ENCODE measurements at places on chromosomes 16 and 17. TPM values are rescaled to one million over a fixed set of nuclear protein-coding genes. Genes with fewer than 3 reads are reported as not detected.

PRSS33 gene
- not detected for total RNA-seq

PCGF2 gene
- total RNA-seq, result 16.4 TPM

NAA38 gene
- 164 TPM for total RNA-seq

SMIM36 gene
- not detected for total RNA-seq

COPZ2 gene
- 68.6 TPM for total RNA-seq

DNAH17 gene
- total RNA-seq, result under 0.01 TPM

DNA sequence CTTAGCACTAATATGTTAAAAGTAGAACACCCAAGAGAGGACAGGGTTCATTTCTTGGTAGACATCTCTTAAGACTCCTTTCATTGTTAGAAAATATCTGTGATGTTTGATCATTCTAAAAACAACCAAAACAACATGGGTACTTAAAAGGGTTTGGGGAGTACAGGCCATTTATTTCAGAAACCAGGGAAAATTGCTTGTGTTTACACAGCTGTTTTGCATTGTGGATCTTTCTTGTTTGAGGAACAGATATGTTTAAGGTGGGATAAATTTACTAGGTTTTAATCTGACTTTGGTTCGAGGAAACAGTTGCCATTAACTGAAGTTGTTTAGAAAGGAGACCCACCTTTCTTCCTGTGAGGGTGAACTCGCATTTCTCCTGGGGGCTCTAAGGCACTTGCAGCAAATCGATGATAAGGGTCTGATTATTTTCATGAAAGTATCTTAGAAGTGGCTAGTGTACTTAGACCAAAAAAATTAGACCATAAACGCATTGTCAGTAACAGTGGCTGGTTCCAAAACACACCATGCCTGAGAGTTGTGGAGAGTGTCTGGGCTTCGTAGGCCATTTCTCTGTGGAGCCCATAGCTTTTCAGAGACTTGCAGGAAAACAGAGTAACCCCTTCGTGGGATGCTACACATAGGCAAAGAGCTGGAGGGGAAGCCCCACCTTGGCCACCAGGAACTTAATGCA lies 17.6 kb downstream of the CLUAP1 start:
- no peak for DNase-seq

DNA sequence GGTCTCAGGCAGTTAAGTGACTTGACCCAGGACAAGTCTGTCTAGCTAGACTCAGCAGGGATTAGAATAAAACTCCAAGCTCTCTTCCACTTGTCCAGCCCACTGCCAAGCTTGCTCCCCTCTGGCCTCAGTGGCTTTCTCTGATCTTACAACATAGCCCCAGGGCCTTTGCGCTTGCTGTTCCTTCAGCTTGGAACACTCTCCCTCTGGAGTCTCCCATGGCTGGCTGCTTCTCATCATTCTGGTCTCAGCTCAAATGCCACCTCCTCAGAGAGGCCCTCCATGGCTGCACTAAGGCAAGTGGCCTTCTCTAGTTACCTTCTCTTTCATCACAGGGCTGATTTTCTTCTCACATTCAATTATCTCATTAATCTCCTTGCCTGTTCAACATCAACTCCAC lies 1.1 kb downstream of the TVP23A start:
- DNase-seq, result no peak

DNA sequence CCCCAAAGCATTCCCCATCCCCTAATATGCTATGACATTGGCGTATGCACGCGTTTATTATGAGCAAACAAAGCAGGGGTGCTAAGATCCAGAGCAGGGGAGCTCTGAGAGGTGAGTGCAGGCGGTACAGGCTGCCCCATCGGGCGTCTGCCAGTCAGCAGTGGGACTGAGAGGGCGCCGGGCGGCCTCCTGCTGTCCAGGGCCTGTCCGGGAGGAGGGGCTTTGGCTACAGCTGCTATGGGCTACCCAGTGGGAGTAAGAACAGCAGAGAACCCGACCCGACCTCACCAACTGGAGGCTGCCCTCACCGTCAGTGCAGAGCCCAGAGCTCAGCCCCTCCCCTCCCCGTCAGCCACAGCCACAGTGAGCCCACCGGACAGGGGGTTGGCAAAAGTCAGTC lies 18.5 kb upstream of the AATK start:
- DNase-seq, result no peak

DNA sequence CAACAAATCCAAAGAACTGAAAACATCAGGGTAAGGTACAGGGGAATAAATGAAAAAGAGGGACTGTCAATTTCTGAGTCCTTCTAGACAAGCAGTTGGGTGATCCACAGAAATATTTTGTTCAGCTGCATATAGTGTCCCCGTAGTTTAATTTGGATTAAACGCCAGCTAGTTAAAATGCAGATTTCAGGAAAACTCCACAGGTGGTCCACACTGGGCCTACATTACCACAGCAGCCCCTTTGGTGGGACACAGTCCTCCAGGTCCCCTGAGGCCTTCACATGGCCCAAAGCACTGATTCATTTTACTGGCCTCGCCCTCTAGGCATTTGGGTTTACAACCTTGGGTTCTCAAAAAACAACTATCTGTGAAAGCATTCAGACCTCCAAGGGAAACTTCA lies 4.6 kb downstream of the ARHGAP17 start:
- DNase-seq, result no peak

GRCh38 chr17:31593806-31594205 lies 202.3 kb downstream of the RAB11FIP4 start:
- DNase-seq, result no peak

- DNase-seq, result no peak
These were observed 417.1 kb downstream of the CA10 start for GRCh38 chr17:51741458-51741857.

GRCh38 chr16:57192146-57192545 lies 6.0 kb downstream of the RSPRY1 start:
- no peak for DNase-seq

DNA sequence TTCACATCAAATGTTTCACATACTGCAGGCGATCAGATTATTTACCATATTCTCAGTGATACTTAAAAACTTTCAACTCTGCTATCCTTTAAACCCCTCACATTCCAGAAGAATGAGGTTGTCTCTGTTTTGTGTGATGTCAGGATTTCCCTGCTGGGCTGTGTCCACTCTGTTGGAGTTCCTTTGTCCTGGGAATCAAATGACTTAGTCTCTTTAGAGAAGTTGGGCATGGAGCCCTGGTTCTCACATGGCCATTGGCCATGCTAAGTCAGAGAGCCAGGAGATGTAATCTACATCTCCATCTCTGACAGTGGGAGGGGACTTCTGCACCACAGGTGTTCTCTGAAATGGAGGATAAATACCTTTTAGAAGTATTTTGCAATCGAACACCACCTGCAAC lies 205.1 kb upstream of the MAF start:
- no peak for DNase-seq

DNA sequence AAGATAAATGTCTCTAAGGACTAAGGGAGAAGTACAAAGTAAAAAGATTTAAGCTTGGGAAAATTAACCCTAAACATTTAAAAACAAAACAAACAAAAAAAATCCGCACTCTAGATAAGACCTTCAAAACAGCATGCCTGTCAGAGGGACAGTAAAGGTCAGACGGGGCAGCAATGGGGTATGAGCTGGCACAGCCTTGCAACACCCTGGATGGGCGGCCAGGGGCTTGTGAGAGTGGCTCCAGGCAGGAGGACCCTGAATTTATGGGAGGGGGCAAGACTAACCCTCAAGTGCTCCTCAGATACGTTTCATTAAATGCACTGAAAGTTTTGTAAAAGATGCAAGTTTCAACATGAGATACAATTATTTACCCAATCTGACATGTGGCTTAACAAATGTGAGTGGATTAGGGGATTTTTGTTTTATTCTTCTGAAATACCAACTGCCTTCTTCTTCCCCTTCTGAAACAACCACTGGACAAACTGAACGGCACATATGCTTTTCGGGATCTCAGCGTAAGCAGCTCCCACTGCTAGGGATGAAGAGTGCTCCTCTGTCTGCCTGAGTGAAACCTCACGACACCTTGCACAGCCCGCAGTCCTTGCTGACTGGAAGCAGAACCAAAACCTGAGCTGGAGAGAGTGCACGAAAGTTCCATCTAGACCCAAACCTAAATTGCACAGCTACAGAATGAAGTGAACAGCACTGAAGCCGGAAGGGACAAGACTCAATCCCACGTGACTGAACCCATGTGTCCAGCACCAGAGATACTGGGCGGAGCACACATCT lies 128.4 kb downstream of the ANKRD11 start:
- DNase-seq, result peak; percentile 40

DNA sequence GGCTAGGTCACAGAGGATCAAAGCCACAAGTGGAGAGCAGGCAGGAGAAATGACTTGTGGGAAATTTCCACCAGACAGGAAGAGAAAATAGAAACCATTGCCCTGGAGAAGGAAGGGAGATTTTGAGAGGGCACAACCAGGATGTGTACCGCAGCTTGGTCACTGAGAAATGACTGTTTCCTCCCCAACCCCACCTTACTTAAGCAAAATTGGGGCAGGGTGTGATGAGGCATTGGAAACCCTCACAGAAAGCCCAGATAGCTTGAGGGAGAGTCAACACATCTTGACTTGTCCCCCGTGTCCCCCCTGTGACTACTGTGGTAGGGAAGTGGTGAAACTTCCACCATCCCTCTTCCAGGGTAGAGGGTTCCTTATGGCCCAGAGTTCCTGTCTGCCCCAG lies 113.5 kb upstream of the FAM20A start:
- DNase-seq, result no peak

- DNase-seq, result no peak
These were observed 10.8 kb upstream of the TAOK1 start for GRCh38 chr17:29379084-29379991.

- peak; percentile 59 for DNase-seq
These were observed at the start of gene PAQR4 for GRCh38 chr16:2968738-2969544. Gene PAQR4 (plus strand): TSS chr16:2969348. CDS start chr16:2969675, 327 bp downstream.

DNA sequence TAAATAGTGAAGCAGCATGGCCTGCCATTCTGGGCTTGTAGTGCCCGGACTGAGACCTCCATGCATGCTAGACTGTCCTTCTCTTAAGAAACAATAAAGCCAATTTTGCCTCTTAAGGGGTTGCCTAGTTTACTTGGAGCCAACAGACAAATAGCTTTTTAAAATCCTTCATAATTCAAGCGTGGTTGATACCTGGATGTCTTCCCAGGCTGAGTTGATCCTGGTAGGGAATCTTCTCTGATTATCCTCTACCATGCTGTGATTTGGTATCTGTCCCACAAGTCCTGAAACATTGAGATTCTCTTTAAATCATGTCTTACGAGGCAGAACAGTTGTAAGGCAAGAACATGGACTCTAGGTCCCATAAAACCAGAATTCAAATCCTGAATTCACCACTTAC lies 359.6 kb upstream of the CCL2 start:
- no peak for DNase-seq

DNA sequence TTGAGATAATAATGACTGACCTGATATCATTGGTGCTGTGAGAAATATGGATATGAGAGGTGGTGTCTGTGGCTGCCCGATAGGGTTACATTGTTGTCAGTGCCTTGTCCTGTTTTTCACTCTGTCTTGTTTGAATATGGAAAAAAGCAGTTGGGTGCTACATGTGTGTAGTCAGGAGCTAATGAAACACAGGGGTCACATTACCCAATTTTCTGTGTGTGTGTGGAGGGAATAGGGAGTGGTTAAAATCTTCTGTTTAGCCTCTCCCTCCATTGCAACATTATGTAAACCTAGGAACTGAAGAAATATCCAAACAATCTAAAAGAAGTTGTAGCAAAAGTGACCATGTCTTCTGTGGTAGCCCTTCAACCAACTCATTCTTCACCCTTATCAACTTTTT lies 527.7 kb upstream of the SOX9 start:
- DNase-seq, result no peak
